Hematopoietic multipotent progenitor cell treated with erythropoietin and hydrocortisone succinate and interleukin-3 and kit ligand, for 17 days (in vitro differentiated cells): ENCODE measurements at places on chromosomes 3 and 15.

- DNase-seq: no peak
Observed at GRCh38 chr3:149586871-149587270, 71.0 kb downstream of the WWTR1 start.

GRCh38 chr15:62103431-62103830 lies 36.7 kb downstream of the C2CD4A start:
- DNase-seq: no peak

DNA sequence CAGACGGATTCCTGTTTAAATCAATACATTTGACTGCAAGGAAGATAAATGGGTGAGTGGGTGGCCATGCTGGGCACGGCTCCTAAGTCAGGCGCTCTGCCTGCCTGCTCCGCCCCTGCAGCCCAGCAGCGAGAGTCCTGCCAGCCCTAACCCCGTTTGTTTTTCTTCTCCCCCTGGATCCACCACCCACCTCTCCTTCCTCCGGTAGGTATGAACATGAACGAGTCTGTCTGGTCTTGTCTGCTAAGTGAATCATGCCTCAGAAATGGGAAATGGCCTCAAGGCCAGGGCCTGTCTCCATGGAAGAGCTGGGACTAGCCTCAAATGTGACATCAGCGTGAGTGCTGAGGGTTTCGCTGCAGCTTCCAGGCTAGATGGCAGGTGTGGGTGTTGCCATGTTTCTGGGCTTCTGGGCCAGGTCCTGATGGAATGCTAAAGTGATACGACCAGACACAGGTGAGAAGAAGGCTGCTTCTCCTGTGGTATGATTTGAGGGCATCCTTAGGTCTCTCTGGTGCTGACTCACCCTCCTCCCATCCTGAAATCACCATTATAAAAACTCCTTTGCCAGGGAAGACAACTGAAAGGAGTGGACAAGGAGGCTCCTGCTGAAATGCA lies 5.6 kb upstream of the FEM1B start:
- DNase-seq: no peak

DNA sequence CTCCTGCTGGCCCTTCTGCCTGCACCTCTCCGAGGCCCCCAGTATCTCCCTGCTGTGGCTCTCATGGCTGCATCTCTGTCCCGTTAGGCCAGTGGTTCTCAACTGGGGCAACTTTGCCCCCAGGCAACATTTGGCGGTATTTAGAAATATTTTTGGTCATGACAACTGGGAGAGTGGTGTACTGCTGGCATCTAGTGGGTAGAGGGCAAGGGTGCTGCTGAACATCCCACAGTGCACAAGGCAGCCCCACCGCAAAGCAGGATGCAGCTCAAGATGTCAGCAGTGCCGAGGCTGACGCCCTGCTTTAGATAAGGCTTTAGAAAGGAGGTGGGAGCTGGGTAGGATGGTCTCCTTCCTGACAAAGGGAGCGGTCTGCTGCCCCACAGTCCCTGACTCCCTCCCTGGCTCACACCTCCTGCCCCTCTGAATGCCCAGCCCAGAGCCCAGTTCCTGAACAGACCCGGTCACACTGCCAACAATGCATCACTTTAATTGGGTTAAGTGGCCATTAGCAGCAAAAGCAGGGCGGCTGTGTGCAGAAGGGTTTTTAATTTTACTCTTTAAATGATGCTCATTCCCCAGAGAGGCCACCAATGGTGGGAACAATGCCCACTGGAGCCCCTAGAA lies 68.8 kb upstream of the TMEM115 start:
- DNase-seq: no peak

DNA sequence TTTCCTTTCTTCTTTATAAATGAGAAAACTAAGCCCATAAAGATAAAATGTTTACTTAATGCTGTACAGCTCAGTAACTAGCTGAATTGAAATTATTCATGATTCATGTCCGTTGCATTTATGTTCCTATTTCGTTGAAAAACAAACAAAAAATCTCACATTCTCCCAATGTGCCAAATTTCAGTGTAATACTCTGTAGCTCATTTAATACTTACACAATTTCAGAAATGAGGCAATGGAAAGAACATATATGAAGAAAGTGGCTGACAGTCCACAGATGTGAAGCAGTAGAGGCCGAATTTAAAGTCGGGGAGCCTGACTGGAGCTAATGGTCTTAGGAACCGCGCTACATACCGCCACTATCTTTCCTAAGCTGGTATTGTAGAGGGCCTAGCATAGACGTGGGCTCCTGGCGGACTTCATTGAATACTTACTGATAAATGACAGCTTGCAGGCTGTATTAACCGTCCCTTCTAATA lies 651 bp downstream of the PLSCR2 start:
- peak; percentile 7 for DNase-seq

DNA sequence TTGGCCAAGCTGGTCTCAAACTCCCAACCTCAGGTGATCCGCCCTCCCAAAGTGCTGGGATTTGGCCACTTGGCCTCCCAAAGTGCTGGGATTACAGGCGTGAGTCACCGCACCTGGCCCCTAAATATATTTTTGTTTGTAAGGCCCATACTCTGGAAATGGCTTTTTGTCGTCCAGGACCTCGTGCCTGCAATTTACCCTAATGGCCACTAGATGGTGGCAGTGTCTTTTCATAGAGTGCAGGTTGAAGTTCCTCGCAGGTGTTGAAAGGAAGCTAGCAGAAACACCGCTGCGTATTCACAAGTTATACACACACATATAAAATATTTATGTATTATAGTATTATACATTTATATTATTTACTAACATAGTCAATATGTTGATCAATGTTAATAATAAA lies 97.2 kb downstream of the LRTM1 start:
- peak; percentile 24 for DNase-seq

GRCh38 chr15:67908756-67909155 lies 68.9 kb upstream of the RNU6-1 start:
- DNase-seq: no peak

- DNase-seq: peak; percentile 40
Observed at GRCh38 chr3:156509189-156510174, 45.4 kb downstream of the SSR3 start.

- DNase-seq: peak; percentile 39
Observed at GRCh38 chr15:44550256-44550655, 13.3 kb downstream of the EIF3J start.

DNA sequence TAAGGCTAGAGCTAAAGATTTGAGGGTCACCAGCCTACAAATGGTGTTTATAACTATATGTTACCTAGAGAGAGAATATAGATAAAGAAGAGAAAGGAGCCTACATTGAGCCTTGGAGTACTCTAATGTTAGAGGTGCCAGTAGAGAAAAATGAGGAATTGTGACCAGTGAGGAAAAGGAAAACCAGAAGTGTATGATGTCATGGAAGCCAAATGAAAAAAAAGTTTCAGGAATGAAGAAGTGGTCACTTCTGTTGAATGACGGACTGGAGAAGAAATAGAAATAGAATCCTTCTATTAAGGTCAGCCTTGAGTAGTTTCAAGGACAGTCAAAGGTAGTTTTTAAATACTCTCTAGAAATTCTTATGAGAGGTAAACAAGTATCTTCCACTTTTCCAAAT lies 51.2 kb upstream of the MLF1 start:
- no peak for DNase-seq

DNA sequence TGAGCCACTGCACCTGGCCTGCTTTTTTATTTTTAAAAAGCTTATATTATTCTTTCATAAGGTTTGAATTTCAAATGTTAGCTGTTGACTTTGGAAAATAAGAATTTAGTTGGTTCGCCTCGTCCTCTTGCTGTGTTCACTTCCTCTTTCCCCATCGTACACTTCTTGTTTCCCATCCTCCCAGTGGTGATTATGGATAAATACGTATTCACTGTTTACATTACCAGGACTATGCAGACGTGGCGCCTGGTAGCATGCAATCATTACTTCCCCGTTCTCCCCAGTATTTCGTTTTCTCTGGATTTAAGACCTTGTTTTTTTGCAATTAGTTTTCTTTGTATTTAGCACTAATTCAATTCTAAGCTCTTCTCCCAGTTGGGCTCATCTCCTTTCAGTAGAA lies 70.1 kb downstream of the LMLN start:
- DNase-seq: no peak

DNA sequence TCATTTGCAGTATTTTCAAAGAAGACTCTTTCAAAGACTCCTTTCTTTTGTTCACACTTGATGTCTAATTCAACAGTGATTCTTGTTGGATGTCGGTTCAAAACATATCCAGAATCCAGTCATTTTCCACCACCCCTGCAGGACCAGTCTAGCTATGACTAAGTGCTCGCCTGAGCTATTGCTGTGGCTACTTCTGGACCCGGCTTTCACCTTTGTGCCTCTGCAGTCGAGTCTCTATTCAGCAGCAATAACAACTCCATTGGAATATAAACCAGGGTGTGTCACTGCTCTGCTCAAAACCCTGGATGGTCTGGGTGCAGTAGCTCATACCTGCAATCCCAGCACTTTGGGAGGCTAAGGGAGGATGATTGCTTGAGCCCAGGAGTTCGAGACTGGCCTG lies 55.0 kb downstream of the PRICKLE2 start:
- no peak for DNase-seq

- DNase-seq: no peak
Observed at GRCh38 chr15:59896663-59897074, 107.4 kb upstream of the FOXB1 start.

DNA sequence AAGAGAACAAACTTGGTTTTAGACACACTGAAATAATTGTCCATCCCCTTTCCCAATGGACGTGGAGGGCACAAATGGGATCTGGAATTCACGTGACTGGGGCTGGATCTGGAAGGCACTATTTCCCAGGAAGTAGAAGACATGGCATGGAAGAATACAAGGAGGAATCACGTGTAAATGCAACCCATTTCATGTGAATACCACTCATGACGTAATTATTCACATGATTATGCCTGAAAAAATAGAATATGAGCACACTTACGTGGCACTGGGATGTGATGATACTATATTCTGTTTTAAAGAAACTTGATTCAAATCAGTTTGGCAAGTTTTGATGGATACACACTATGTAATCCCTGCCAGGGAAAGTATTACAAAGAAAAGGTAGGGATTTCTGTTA lies 477.3 kb downstream of the GABRG3 start:
- no peak for DNase-seq

- no peak for DNase-seq
Observed at GRCh38 chr3:81544385-81544784, 217.1 kb downstream of the GBE1 start.

- no peak for DNase-seq
Observed at GRCh38 chr3:59318881-59319280, 269.1 kb upstream of the CFAP20DC start.

- DNase-seq: no peak
Observed at GRCh38 chr3:160159806-160160205, 65.4 kb upstream of the C3orf80 start.

- DNase-seq: no peak
Observed at GRCh38 chr3:101778385-101779046, 495 bp upstream of the NXPE3 start.

- peak; percentile 28 for DNase-seq
Observed at GRCh38 chr3:111668888-111669488, 73.8 kb upstream of the ZBED2 start.

GRCh38 chr3:149207475-149207874 lies 14.2 kb downstream of the CP start:
- DNase-seq: no peak

- no peak for DNase-seq
Observed at GRCh38 chr15:97680606-97681220, 279.8 kb upstream of the ARRDC4 start.

GRCh38 chr3:189625071-189625470 lies 6.1 kb upstream of the TP63 start:
- no peak for DNase-seq

- DNase-seq: no peak
Observed at GRCh38 chr3:174931473-174932353, 72.6 kb downstream of the NAALADL2 start.

DNA sequence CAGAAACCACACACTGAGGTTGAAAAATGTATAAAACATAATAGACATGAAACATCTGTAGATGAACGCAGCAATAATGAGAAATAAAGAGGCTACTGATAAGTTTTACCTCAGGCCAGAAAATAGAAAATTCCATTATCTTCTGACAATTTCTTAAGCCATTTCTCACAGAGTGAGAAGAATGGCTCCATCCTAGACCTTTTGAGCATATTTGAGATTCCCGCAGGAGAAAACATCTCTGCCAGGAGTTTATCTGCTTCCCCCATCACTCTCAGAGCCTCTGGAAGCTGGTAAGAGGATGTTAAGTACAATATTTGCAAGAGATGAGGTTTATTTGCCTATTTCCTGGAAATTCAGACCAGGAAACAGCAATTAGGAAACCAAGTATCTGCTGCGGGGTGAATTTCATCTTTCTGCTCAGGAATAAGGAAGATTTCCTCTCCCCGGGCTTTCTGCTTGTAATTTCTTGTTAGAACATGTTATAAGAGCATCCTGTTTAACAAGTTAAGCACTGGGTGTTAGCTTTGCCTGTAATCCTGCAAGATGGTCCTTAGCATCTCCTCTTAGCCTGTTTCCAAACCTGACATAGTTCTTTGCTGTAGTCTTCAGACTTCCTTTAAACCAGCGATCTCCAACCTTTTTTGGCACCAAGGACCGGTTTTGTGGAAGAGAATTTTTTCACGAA lies 54.8 kb downstream of the ATP13A4 start:
- DNase-seq: no peak

GRCh38 chr3:21435871-21436270 lies 315.1 kb downstream of the ZNF385D start:
- DNase-seq: no peak

GRCh38 chr15:45703670-45704328 lies 69.0 kb downstream of the SQOR start:
- no peak for DNase-seq
